DMS 273 treated with DMSO at 0.1 percent for 48 hours (cell line): ENCODE measurements at places on chromosomes 11 and 22.

DNA sequence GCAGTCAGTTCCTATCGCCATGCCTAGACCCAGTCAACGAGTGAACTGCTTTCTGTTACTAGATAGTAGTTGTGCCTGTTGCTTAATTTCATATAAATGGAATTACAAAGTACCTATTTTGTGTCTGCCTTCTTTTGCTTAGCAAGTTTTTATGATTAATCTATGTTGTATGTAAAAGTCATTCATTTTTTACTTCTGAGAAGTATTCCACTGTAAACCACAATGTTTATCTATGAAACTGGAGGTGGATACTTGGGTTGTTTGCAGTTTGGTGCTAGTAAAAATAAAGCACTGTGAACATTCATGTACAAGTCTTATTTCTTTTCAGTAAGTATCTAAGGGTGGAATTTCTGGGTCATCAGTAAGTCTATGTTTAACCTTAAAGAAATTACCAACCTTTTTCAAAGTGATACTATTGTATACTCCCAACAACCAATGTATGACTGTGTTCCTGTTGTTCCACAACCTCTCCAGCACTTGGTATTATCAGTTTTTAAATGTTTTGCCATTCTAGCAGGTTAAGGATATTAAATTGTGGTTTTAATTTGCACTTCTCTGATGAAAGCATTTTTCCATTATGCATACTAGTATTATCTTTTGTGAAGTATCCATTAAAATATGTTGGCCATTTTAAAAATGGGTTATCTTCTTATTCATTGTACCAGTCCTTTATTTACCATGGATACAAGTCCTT is 68.2 kb downstream of the DNAJC24 start:
- DNase-seq: no peak

DNA sequence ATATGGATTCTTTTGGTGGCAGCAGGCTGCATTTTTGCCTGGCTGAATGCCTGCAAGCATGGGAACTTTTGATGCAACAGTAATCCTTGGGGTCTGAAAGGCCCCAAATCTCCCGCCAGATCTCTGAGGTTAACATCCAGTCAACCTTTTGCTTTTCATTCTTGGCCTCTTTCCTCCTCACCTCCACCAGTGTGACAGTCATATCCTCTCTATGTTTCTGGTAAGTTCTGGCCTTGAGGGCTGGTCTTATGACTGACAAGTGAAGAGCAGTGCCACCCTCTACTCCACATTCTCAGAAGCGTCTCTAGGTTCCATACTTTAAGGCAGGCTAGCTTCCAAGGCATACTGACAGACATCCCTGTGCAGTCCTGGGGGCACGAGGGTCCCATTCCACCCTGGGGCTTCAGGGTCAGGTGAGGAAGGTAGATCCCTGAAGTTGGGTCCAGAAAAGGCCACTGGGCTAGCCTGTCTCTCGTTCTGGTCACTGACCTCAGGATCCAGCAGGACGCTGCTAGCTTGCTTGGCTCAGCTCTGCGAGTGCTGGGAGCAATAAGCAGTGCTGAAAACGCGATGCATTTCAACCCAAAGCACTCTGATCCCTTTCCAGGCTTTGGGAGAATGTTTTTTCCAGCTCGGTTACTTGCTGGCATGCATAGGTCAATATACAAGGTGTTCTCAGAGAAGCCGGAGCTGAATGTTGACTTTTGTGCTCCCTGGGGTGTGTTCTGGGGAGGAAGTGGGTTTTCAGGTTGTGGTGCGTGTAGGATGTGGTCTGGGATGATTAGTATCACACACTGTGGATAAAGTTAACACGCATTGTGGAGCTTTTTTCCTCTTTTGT is 75.2 kb downstream of the PTPRJ start:
- DNase-seq: no peak

DNA sequence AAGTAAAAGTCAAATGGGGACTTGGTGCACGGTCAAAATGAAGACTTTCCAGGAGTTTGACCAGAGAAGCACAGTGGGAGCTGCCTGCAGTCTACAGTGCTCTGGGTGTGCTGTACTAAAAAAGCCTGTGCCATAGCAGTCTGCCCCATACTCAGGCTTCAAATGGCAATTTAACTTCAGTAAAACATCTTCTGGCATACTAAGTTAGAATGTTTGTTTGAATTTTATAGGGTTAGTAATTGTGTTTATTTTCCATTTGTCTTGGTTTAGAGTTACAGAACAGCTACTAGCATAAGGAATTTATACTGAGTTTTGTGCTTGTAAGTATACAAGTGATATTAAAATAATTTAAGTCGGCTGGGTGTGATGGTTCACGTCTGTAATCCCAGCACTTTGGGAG is 29.3 kb upstream of the LIPT2 start:
- no peak for DNase-seq

DNA sequence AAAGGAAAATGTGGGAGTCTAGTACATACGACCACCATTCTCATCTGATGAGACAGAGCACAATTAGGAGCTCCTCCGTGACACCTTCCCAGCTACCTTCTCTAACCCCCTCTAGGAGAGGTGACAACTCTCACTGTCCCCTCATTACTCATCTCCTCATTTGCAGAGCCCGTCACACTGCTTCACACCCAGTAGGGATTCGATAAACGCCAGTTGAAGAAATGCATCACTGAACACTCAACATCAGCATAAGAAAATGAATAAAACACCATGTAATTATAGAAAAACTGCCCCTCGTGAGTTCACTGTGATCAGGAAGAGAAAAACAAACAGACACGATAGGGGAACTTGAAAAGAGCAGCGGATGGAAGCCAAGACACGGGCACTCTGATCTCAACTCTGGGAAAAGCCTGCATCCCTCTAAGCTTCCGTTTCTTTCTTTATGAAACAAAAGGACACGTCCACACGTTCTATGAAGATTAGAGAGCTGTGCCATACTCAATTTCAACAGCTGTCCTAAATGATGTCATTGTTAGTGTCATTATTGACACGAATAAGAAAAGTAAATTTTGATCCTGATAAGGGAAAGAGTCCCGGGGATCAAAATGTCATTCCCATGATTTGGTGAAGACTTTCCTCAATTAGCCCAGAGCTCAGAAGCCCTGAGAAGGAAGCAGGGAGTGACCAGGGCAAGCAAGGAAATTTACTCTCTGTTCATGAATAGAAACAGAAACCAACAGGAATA is 356.9 kb downstream of the LARGE1 start:
- no peak for DNase-seq

DNA sequence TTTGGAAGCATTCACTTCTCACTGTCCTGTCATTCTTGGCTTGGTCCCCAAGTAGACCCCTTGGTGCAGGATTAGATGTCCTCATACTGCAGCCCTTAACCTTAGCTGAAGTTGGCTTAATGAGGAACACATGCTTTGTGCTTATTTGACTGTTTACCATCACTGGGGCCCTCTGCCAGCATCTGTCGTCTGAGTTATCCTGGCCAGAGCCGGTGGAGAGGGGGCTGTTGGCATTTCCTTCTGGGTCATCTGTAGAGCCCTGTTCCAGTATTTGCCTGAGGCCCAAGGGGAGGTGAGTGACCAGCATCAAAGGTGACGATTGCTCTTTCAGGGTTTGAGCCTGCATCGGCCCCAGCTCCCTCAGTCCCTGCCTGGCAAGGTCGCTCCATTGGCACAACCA is 126.4 kb upstream of the RASSF10 start:
- DNase-seq: no peak
